ENCODE measurements at places on chromosomes 3 and 15.

DNA sequence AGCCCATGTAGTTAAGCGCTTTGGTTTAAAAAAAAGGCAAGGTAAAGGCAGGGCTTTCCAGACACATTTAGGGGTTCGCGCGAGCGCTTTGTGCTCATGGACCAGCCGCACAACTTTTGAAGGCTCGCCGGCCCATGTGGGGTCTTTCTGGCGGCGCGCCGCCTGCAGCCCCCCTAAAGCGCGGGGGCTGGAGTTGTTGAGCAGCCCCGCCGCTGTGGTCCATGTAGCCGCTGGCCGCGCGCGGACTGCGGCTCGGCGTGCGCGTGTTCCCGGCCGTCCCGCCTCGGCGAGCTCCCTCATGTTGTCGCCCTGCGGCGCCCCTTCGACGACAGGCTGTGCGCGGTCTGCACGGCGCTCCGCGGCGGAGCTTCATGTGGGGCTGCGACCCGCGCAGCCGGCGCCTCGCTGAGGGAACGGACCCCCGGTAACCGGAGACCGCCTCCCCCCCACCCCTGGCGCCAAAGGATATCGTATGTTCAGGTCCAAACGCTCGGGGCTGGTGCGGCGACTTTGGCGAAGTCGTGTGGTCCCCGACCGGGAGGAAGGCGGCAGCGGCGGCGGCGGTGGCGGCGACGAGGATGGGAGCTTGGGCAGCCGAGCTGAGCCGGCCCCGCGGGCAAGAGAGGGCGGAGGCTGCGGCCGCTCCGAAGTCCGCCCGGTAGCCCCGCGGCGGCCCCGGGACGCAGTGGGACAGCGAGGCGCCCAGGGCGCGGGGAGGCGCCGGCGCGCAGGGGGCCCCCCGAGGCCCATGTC is 927 bp downstream of the SMAD6 start:
- no peak for DNase-seq

DNA sequence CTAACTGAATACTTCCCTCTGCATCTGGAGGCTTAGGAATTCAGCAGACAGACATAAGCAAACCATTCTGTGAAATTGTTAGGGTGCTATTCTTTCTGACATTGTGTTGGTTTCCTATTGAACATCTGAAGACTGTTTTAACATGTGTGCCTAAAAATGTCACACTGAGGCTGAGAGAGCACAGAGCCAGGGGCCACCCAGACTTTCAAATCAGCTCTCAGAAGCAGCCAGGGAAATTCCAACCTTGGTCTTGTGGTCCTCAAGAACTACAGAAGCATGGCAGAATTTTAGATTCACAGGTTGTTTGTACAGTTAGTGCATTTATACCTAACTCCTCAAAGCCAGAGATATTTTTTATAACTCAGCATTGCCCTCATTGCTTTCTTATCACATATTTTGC is 929.2 kb upstream of the CFAP20DC start:
- DNase-seq, result no peak

DNA sequence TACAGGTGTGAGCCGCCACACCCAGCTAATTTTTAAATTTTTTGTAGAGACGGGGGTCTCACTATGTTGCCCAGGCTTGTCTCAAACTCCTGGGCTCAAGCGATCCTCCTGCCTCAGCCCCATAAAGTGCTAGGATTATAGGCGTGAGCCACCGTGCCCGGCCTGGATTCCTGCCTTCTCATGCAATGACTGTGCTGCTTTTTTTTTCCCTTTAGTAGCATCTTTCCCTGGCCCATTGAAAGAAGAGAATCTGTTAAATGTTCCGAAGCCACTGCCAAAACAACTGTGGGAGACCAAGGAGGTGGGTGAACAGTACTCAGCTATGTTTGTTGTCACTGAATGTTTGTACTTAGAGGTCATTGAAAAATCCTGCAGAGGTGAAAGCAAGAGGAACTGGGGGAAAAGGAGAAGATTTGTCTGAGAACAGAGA is 88.0 kb downstream of the CRTC3 start:
- DNase-seq, result no peak

DNA sequence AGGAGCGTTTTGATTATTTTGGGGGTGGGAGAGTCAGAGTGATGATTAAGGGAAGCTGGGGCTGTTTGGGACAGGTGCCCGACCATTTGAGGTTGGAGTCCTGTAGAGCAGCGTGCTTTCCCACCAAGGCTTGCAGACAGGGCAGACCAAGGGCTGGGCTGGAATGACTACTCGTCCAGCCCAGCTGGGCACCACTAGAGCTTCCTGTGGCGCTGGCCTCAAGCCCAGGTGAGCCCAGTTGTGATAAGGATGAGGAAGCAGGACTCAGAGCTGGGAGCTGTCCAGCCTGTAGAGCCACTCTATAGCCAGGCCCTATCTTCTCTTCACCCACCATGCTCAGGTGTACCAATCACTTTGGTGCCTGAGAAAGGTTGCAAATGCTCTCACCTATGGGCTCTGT is 75.8 kb upstream of the ACAN start:
- DNase-seq, result no peak
